ENCODE measurements at places on chromosomes 5 and 9.

DNA sequence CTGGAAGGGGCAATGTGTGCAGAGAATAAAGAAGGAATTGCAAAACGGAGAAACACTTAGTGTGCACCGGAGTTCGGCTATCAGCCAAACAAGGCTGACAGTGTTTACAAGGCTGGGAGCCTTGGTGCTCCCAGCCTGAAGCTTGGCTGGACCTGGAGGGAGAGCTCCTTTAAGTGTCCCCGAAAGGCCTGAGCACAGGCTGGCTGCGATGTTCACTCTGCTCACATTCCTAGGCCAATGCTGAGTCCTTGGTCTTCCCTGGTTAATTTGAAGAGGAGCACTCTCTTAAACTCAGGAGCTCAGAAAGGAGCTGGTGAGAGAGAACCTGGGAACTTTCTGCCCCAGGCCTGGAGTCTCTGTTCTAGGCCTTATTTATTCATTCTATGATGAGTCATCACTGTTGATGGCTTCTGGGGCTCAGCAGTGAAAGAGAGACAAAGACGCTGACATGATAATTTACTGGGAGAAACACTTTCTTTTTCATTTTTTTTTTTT is 88.6 kb upstream of the MYO10 start:
- DNase-seq, result no peak

- no peak for DNase-seq
Observed at GRCh38 chr9:126156898-126157297, 169.7 kb upstream of the MVB12B start.

GRCh38 chr9:70639853-70640814 is 225.7 kb upstream of the KLF9 start:
- DNase-seq, result peak; percentile 5

DNA sequence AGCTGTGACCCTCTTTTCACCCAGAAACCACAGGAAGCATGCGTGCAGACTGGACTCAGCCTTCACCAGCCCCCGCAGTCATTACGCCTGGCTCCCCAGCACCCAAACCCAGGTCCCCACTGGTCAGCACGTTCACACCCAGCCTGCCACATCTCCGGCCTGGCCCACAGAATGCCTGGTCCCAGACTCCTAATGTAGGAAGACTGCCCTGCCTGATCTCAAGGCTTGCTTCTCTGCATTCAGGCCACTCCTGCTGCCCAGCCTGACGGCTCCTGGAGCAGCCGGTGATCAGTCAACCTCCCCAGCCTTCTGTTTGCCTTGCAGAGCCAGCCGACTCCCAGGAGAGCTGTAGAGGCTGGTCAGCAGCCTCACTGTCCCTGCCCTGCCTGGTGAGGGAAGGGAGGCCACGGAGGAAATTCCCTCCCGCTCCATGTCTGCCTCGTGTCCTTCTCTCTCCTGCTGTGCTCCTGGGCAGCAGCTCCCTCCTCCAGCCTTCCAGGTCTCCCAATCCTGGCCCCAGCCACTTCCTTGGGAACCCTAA is 25.4 kb downstream of the ADAMTS2 start:
- no peak for DNase-seq

DNA sequence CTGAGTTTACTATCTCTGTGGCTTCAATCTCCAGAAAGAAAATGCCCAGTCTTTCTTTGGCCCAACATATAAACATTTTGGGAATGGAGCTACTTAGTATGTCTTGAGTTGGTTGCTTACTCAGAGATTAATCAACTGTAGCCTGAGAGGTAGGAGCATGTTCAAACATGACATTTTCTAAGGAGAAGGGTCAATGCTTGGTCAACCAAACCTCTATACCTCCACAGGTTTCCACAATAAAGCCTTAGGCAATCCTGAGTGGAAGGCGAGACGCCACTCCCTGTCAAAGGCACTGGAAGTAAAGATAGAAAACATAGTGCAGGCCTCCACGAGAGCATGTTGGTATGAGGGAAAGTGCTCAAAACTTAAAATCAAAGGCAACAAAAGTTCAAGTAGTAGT is 411.4 kb downstream of the KCTD16 start:
- no peak for DNase-seq

GRCh38 chr5:142368529-142368928 is 43.7 kb upstream of the SPRY4 start:
- no peak for DNase-seq

GRCh38 chr5:78328585-78329173 is 31.7 kb upstream of the SCAMP1 start:
- no peak for DNase-seq

- no peak for DNase-seq
Observed at GRCh38 chr9:129141066-129142041, 30.1 kb downstream of the PTPA start.

DNA sequence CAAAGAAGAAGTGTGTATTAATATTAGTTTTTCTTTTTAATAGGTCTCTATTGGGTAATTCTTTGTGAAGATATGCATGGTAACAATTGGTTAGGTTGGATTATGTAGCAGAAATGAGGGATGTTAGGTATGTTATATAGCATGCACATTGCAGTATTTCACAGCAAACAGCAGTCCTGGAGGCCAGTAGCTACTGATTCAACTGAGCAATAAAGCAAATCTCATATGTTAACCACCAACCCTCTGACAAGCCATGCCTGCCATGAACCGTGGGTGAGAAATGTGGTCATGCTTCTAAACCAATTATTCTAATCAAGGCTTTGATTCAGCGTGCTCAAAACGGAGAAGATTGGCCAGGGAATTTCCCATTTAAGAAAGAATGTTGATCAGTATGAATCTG is 313.0 kb upstream of the CDH6 start:
- DNase-seq, result no peak

GRCh38 chr5:136482206-136482605 is 116.9 kb upstream of the TRPC7 start:
- DNase-seq, result no peak

- DNase-seq, result no peak
Observed at GRCh38 chr9:133993635-133994253, 1.6 kb upstream of the VAV2 start.

DNA sequence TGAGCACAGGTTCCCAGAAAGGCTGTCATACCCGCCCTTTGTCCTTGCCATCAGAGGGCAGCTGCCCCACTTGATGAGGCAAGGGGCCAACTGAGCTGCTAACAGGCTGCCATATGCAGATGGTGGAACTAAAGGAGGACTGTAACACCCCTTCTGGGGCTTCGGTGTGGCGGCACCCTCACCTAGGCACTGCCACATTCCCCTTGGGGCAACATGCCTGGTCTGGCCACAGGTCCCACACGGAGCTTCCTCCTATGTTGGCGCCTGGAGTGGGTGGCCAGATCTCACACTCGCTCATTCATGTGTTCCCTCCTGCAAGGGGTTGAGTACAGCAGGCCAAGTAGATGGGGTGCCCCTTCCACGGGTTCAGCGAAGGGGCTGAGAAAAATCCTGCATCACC is 777.4 kb upstream of the CHD1 start:
- DNase-seq, result no peak

- DNase-seq, result no peak
Observed at GRCh38 chr5:95779611-95780010, 42.9 kb downstream of the GLRX start.

DNA sequence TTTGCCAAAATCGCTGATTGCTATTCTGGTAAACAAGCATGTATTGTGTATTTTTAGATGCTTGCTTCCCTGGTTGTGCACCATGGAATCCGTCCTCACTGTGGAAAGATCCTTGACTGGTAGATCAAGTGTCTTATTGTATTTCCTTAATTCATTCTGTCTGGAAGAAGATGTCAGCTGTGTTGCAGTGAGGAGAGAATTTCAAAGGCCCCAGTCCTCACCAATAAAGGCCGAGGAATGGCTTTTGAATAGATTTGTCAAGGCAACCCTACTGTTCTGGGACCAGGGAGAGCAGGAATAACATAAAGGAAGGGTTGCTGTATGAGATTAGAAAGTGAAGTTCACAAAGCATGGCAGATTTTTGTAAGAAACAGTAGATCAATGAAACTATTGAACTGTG is 36.2 kb upstream of the POU5F2 start:
- no peak for DNase-seq

GRCh38 chr5:35031276-35031675 is 16.5 kb downstream of the AGXT2 start:
- DNase-seq, result no peak

DNA sequence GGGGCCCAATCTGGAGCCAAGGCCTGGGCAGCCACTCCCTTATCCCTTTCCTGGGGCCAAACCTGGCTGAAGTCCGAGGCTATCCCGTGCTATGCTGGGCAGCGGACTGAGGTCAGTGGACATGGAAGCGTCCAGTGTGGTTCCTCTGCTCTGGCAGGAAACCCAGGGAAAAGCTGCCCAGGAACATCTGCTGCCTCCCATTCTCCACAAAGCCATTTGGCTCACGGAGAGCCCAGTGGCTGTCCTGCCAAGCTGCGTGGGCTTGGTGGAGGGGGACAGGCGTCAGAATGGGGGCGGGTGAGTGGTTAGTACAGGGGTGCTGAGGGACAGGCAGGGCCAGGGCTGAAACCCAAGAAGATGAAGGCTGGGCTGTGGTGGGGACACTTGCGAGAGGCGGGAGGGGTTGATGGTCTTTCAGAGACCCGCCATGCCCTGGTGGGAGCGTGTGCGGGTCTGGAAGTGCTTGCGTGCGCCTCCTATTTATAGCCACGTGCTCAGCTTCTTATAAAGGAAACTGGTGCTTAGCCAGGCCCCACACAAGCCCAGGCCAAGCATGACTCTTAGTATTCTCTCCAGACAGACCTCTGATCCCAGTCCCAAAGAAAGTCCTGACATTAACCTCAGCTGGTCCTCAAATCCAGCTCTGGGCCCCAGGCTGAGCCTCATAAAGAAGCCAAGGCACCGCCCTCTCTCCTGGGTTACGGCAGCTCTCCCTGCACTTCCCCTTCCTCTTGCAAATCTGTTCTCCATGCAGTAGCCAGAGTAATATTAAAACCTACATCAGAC is 9.4 kb upstream of the SLC6A7 start:
- no peak for DNase-seq

DNA sequence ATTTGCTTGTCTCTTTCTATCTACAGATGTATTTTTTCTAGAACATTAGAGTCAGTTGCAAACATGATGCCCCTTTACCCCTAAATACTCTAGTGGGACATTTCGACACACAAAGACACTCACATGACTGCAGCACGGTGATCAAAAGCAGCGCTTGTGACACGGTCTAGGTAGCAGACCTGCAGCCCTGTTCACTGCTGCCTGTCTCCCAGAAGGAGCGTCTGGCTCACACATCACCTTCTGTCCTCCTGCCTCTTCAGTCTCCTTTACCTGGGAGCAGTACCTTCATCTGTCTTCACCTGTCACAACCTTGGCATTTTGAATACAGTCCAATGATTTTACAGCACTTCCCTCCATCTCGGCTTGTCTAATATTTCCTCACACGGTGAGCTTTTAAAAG is 51.9 kb upstream of the SH3PXD2B start:
- peak; percentile 32 for DNase-seq

DNA sequence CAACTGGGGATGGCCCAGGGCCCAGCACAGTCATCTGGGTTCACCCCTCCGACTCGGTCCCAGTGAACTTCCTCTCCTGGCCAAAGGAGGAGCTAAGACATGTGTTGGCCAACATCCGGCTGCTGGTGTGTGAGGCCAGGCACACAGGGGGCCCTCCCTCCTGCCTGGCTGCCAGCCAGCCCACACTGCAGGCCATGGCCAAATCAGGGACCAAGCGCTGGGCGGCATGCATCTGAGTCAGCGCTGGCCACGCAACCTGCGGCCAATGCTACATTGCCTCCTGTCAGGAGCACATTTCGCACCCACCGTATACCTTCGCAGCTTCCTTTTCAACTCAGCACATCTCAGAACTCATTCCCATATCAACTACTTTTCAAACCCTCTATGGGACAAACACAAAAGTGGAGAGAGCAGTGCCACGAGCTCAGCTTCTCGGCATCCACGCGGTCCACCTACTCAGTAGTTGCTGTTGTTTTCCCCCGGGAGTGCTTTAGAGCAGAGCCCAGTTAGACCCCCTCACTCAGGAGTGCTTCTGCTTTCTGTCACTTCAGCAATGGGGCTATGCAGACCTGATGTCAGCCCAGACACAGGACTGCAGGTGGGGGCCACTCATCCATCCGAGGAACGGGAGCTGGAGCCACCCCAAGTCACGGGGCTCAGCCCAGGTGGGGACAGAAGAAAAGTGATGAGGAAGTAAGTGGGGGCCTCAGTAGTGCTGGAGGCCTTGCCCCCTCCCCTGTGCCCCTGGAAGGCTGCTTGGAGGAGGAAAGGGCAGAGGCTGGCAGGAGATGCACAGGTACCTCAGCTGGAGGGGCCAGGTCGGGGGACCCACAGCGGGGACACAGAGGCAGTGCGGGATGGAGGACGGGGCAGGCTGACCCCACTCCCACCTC is 13.9 kb downstream of the NINJ1 start:
- no peak for DNase-seq

- DNase-seq, result no peak
Observed at GRCh38 chr5:172111852-172112225, 76.2 kb downstream of the STK10 start.

- DNase-seq, result no peak
Observed at GRCh38 chr5:3214396-3214795, 381.2 kb upstream of the IRX1 start.

GRCh38 chr5:123626051-123626450 is 114.1 kb downstream of the CSNK1G3 start:
- DNase-seq, result no peak

- DNase-seq, result no peak
Observed at GRCh38 chr9:126630458-126631237, 16.9 kb downstream of the LMX1B start.

GRCh38 chr9:123048748-123049147 is 15.3 kb downstream of the GPR21 start:
- no peak for DNase-seq

GRCh38 chr9:133180953-133181352 is 17.2 kb upstream of the GBGT1 start:
- DNase-seq, result no peak

DNA sequence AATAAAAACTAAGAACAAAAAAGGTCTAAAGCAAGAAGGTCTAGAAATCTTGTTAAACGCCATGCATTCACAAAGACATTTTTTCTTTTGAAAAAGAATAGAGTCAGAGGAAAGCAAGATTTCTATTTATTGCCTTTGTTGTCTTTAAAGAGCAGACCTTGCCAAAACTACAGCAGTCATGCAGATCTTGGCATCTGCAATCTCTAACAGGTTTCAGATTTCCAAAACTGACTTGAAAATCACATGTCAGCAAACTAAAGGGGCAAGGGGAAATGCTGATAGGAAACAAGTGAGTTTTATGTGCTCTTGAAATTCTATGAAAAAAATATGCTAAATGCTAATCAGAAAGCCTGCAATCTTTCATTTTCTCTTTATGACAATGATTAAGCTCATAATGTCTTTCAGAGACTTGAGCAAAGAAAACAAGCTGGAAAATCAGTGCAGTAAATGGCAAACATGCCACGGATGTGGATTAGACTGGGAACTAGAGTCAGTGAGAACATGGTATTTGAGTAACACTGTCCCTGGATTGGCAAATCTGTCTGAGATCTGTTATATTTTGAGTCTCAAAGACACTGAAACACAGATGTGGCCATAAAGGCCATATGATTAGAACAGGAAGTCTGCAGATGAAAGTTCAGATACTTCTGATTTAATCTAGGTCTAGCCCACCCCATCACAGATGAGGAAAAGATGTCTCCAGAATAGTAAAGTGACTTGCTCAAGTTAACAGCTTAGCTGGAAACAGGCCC is 361.4 kb upstream of the RPS23 start:
- DNase-seq, result no peak

GRCh38 chr9:37747271-37747753 is 6.3 kb upstream of the TRMT10B start:
- DNase-seq, result peak; percentile 20

- no peak for DNase-seq
Observed at GRCh38 chr5:2697446-2698200, 53.9 kb downstream of the IRX2 start.

- no peak for DNase-seq
Observed at GRCh38 chr5:172820046-172820767, 13.8 kb upstream of the ERGIC1 start.

GRCh38 chr5:547086-547924 is 23.1 kb upstream of the SLC9A3 start:
- no peak for DNase-seq
